Activated CD4-positive, alpha-beta memory T cell treated with anti-CD3 and anti-CD28 coated beads, Interleukin-2, amount 10 ng/mL, durations not matched to agents 7 days and 5 days (primary cell): ENCODE measurements at places on chromosomes 5 and 9.

GRCh38 chr5:106092455-106092854 lies 1578.3 kb downstream of the EFNA5 start:
- DNase-seq = no peak
- no peak overlapping the region for H3K4me3 ChIP-seq
- no peaks in the 10 kb centered on the region for H3K4me1 ChIP-seq
- no peak overlapping the region for H3K27ac ChIP-seq
- H3K36me3 ChIP-seq = no peaks in the 10 kb centered on the region

GRCh38 chr5:32172923-32173266 lies 1.2 kb downstream of the GOLPH3 start:
- H3K27ac ChIP-seq = peak overlapping the region; percentile 99
- H3K4me1 ChIP-seq = peaks cover 49% of the 10 kb centered on the region
- H3K27me3 ChIP-seq = no peaks in the 10 kb centered on the region

DNA sequence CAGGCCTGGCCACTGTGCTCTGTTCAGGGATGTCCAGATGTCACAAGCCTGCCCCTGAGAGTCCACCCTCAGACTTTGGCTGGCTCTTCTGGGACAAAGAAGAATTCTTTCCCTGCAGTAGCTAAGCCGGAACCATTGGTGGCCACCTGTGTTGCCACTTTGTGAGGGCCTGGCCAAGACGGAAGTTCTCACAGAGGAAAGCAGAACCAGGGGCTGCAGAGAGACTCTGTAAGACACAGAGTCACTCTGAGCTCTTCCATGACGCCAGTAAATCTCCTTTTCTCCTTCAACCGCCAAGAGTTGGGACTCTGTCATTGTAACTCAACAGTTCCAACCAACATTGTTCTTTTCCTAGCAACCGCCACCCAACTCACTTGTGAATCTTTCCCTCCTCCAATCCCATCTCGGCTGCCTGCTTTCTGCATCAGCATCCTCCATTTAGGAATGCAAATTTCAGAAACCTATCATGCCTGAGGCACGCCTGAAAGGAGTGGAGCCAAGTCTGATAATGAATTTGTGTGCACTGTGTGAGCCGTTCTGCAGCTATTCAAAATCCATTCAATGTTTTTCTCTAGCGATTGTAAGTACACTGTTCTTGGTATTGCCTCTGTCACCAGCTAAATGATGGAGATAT lies 37.8 kb upstream of the ATP6V1G1 start:
- H3K27ac ChIP-seq = no peak overlapping the region
- no peaks in the 10 kb centered on the region for H3K4me1 ChIP-seq
- no peak overlapping the region for H3K4me3 ChIP-seq
- H3K36me3 ChIP-seq = no peaks in the 10 kb centered on the region

DNA sequence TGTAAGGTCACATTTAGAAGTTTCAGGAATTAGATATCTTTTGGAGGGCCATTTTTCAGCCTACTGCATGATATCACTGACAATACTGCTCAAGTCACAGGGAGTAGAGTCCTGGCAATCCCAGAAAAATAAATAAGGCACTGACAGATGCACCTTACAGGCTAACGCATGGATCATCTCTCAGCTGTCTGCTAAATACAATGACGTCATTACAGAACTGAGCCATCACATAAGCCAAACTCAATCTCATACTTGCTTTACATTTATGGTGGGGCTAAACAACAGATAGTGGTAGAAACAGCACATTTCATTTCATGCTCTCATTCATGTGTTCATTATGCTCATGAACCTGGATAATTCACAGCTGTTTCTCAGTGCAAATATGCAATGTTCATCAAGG lies 243.7 kb downstream of the SEMA5A start:
- no peak overlapping the region for H3K27ac ChIP-seq
- no peaks in the 10 kb centered on the region for H3K27me3 ChIP-seq
- no peak for DNase-seq
- no peak overlapping the region for H3K4me3 ChIP-seq

DNA sequence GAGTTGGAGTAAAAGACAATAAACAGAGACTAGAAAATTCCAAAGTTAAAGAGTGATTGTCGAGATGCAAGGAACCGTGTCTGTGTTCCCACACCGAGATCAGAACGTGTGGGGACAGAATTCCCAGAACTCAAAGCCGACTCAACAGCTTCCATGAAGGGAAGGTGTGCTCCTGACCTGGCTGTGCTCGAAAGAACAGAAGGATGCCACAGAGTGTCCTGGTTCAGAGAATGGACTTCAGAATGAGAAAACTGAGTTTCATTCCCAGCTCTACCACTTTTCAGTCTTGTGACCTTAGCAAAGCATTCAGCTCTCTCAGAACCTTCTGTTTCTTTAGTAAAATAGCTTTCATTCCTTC lies 420.0 kb upstream of the SLC30A5 start:
- H3K36me3 ChIP-seq = no peaks in the 10 kb centered on the region
- DNase-seq = no peak
- no peak overlapping the region for H3K27ac ChIP-seq
- no peaks in the 10 kb centered on the region for H3K4me1 ChIP-seq
- no peak overlapping the region for H3K4me3 ChIP-seq
- H3K27me3 ChIP-seq = peaks cover 2% of the 10 kb centered on the region

DNA sequence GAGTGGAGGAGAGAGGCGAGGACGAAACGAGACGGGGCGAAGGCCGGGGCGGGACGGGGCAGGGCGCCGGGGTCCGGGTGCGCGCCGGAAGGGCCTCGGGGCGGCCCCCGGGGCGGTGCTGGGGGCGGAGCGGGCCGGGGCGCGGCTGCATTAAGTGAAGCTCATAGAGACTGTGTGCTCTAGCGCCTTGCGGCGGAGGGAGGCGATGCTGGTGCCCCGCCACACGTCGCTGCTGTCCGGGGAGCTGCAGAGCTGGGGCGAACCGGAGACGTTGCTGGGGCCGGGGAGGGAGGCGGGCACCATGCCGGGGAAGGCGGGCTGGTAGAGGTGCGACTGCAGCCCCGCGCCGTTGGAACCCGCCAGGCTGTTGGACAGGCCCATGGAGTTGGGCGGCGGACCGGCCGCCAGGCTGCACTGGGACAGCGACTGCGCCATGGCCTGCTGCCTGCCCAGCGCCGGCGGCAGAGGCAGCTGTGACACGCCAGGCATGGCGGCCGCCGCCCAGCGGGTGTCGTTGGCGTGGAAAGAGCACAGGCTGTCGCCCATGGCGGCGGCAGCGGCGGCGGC lies 8.3 kb downstream of the OTP start:
- H3K4me3 ChIP-seq = peak overlapping the region; percentile 74
- H3K27me3 ChIP-seq = peaks cover 71% of the 10 kb centered on the region
- peaks cover 24% of the 10 kb centered on the region for H3K4me1 ChIP-seq
- no peak overlapping the region for H3K27ac ChIP-seq
- peaks cover 7% of the 10 kb centered on the region for H3K36me3 ChIP-seq

DNA sequence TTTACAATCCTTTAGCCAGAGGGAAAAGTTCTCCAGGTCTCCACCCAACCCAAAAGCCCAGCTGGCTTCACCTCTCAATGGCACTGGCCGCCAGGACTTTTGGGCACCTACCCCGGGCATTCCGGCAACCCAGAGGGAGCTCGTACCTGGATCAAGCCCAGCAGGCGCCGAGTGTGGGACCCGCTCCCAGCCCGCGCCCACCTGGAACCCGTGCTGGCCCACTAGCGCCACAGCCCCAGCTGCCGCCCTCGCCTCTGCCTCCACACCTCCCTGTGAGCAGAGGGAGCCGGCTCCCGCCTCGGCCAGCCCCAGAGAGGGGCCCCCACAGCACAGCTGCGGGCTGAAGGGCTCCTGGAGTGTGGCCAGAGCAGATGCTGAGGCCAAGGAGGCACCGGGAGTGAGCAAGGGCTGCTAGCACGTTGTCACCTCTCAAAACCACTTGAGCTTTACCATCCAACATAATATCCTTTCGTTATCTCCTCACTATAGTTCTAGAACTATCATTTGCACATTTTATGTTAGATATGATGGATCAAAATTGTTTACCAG lies 69.7 kb downstream of the GCNT1 start:
- H3K27ac ChIP-seq = no peak overlapping the region
- H3K4me3 ChIP-seq = no peak overlapping the region
- H3K36me3 ChIP-seq = no peaks in the 10 kb centered on the region
- no peak for DNase-seq
- H3K27me3 ChIP-seq = no peaks in the 10 kb centered on the region

GRCh38 chr9:8904771-8905515 lies 1105.4 kb upstream of the DMAC1 start:
- no peaks in the 10 kb centered on the region for H3K27me3 ChIP-seq
- no peak overlapping the region for H3K4me3 ChIP-seq
- DNase-seq = no peak
- no peak overlapping the region for H3K27ac ChIP-seq

DNA sequence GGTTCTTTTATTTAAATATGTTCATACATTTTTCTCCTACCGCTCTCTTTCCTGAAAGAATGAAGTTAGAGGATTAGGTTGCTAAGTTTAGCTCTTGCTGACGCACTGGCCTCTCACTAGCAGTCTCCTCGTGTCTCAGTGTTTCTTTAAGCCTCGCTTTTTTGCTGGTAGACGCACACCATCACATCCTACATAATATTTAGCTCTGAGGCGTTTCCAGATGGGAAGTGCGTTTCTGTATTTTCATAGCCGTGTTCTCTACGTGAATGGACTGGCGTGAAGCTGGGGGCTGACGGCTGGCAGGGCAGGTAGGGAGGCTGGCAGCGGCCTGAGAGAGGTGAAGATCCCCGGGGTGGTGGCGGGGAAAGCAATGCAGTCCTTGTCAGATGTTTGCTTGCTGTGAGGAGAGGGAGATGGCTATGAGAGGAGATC lies 79.2 kb upstream of the SPRY4 start:
- H3K27me3 ChIP-seq = no peaks in the 10 kb centered on the region
- no peaks in the 10 kb centered on the region for H3K4me1 ChIP-seq
- H3K27ac ChIP-seq = no peak overlapping the region
- no peaks in the 10 kb centered on the region for H3K36me3 ChIP-seq
- DNase-seq = no peak
- no peak overlapping the region for H3K4me3 ChIP-seq

GRCh38 chr5:134255418-134256150 lies 29.7 kb upstream of the PPP2CA start:
- DNase-seq = no peak
- H3K36me3 ChIP-seq = no peaks in the 10 kb centered on the region
- no peak overlapping the region for H3K4me3 ChIP-seq
- peaks cover 5% of the 10 kb centered on the region for H3K27me3 ChIP-seq
- no peak overlapping the region for H3K27ac ChIP-seq

DNA sequence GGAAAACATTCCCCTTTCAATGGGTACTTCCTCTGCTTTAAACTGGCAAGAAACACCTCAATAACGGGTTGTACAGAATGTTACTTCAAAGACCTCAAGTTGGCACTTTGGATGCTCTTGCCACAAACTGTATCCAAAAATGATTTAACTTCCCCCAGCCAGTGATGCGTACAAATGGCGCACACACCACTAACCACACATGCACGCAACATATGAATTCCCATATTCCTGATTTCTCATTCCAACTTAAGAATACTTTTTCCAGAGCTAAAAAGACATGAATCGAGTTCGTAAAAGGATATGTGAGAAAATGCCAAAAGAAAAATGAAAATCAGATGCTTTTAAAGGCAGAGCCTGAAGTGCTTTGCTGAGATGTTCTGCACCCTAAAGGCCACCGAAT lies 388.0 kb upstream of the PIK3R1 start:
- H3K36me3 ChIP-seq = no peaks in the 10 kb centered on the region
- no peak overlapping the region for H3K27ac ChIP-seq
- no peak overlapping the region for H3K4me3 ChIP-seq
- DNase-seq = no peak
- no peaks in the 10 kb centered on the region for H3K27me3 ChIP-seq

- H3K4me3 ChIP-seq = no peak overlapping the region
- H3K27me3 ChIP-seq = peaks cover 11% of the 10 kb centered on the region
- H3K27ac ChIP-seq = no peak overlapping the region
- DNase-seq = no peak
Observed at GRCh38 chr5:180744253-180744652, 4.4 kb upstream of the OR2Y1 start.
